HS-5 (cell line): ENCODE measurements at places on chromosomes 12 and 14.

- DNase-seq: no peak
Measured at GRCh38 chr12:21638054-21638891, 19.4 kb downstream of the LDHB start.

- no peak for DNase-seq
Measured at GRCh38 chr14:70836946-70837345, 27.6 kb upstream of the MAP3K9 start.

- no peak for DNase-seq
Measured at GRCh38 chr12:129001-129400, 62.4 kb downstream of the IQSEC3 start.

- DNase-seq: no peak
Measured at GRCh38 chr12:102390068-102390467, 90.3 kb downstream of the IGF1 start.

DNA sequence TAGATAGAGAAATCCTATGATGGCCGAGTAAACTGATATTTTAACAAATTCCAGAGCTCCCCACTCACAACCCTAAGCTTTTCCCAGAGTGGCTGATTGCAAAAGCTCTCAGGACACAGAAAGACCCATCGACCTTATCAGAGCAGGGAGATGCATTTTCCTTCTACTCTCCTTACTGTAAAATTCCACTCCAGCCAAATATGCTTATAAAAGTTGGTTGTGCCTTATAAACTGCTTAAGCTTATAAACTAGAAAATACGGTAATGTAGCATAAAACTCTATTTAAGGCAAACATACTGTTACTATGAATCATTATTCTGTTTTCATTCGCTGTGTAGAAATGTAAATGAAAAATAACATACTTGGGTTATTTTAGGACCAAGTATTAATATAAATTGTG is 41.6 kb upstream of the TRHDE start:
- peak; percentile 58 for DNase-seq
